Stimulated activated CD4-positive, alpha-beta T cell treated with anti-CD3 and anti-CD28 coated beads, TNF-alpha, amount 100 ng/mL, for 4 hours (primary cell): ENCODE measurements at places on chromosomes 16 and 17.
A peak's percentile ranks its signal among the peaks of the same experiment; 100 is the strongest.

DNA sequence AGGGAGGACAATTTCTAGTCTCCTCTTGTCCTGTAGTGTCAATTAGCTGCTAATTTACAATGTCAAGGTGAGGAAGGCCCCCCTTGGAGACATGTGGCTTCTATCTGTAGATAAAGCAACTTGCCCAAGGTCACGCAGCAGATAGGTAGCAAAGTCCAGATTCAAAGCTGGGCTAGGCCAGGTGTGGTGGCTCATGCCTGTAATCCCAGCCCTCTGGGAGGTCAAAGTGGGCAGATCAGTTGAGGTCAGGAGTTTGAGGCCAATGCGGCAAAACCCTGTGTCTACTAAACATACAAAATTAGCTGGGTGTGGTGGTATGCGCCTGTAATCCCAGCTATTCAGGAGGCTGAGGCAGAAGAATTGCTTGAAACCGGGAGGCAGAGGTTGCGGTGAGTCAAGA is 11.1 kb downstream of the TRPV3 start:
- no peak for DNase-seq

DNA sequence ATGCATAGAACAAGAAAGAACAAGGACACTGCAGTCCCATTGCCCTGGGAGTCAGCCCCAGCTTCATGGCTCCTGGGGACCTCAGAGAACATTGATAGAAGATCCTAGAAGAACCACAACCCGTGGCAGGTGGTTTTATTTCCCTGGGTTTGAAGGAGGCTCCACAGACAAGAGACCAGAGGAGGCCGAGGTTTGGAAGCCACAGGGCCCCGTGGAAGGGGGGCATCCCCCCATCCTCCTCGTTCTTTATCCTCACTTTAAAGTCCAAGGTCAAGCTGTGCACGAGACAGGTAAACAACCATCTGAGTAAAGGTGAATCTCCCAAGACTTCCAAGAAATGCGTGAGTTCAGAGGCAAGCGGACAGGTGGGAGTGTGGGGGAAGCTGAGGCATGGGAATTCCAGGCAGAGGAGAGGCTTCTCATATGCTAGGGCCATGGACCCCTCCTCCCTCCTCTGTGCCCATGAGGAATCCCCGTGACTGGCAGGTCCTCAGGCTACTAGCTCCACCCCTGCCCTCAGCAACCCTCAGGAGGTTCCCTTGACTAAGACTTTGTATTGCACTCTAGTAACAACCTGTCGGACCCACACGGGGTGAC is 849 bp upstream of the SULT1A1 start:
- DNase-seq, result no peak

DNA sequence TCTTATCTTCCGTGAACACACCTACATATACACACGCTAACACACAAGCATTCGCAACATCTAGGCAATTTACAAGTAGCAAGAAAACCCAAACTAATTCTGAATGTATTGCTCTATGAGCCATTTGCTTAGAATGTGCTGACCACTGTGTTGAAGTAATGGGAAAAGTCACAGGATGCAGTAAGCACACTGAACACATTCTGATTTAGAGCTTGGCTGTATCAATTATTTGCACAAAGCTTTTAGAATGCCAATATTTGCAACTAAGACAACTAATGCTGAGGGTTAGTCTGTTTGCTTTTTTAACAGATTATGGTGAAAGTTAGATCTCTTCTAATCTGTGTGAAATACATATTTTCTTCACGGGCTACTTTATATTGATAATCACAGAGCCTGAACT is 179.8 kb upstream of the ELAC2 start:
- no peak for DNase-seq

GRCh38 chr16:78444-79150 is 572 bp downstream of the MPG start:
- no peak for DNase-seq

DNA sequence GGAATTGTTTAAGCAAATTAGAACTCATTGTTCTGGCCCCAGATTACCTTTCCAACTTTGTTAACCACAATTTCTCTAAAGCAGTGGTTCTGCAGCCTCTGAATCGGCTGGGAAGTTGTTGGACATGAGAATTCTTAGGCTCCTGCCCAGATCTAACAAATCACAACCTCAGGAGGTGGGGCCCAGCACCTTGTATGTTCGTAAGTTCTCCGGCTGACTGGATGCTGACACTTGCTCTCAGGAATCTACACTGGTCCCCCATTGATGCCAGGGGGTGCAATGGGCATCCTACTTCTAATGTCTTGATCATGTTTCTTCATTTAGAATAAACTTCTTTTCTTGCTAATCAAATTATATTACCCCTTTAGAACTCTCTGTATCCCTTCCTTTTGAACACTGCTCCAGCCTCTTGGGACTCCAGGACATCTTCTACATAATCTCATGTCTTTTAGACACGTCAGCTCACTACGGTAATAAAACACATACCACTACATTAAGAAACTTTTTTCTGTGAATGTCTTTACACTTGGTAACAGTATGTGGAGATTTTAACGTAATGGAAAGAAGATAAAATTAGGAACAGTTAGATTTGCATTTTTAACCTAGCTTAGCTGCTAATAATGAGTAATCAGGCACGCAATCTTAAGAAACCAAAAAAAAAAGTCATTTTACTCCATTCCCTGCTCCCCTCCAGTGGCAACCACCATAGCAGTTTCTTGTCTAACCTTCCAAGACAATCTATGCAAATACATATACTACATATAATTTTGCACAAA is 143.2 kb downstream of the ITFG1 start:
- no peak for DNase-seq

GRCh38 chr17:2172999-2173398 is 118.1 kb downstream of the HIC1 start:
- no peak for DNase-seq

DNA sequence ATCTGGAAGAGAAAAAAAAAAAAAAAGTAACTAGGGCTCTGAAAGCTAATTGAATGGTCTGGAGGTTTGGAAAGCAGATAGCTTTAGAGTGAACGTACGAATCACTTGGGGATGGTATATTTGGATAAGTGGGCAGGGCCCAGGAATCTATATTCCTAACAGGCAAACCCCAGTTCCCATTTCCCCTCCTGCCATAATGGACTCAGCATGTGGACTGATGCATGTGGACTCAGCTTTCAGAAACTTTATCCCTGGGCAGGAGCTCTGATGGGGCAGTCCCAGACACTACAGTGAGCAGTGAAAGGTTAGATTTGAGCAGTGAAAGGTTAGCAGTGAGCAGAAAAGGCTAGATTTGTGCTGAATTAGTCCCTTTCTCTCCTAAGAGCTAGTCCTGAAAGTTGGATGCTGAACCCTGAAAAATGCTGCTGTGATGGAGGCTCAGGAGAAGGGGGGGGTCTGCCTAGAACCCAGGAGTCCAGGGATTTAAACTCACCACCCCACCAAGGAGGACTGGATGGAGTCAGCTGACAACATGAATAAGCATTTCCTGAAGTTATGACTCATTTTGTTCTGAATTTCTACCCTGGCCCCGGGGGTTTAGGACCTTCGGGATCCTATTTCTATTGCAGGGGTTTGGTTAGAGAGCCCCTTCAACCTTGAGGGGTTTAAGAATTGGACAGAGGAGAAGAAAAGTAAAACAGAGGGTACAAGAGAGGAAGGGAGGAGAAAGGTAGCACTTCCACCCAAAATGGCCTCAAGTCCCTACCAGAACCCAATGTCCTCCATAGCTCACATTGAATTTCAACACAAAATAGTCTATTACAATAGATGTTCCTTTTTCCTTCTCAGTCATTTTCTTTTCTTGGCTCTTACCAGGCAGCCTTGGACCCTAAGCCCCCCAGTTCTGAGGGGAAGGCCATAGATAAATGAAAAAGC is 10.3 kb upstream of the FZD2 start:
- no peak for DNase-seq

DNA sequence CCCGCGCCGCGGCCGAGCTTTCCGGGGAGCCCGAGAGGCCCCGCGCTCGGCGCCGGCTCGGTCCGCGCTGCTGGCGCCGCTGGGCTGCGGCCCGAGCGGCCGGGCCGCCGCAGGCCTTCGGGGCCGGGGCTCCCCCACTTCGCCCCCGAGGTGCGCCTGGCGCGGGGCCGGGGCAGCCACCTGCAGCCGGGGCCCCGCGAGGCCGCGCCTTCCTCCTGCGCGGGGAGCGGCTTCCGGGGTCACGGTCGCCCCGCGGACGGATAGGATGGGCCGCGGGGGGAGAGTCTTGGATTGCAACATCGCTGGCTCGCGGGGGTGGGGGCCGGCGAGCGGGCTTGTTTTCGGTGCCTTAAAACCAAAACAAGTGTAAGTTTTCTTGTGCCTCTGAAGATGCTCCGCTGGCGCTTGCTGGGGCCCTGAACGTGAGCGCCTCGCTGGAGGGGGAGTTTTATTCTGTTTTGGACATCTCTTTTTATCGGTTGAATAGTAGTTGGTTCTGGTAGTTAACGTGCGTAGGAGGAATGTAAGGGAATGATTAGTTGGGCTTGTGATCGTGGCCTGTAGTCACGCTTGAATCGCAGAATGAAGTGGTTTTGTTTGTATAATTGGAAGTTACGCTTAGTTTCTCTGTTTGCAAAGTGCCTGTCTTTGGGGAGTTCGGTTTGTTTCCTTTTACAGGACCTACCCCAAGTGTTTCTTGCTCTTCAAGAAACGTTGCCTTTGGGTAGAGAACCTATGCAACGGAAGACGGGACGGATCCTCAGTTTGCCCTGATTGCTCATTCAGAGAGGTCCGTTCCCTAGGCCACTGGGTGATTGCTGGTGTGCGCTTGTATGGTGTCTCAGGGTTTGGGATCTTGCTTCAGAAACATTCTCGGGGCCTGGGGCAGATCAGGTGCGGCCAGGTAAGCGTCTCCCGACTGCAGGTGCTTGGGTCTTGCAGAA is 724 bp downstream of the UBE2I start:
- DNase-seq, result no peak

DNA sequence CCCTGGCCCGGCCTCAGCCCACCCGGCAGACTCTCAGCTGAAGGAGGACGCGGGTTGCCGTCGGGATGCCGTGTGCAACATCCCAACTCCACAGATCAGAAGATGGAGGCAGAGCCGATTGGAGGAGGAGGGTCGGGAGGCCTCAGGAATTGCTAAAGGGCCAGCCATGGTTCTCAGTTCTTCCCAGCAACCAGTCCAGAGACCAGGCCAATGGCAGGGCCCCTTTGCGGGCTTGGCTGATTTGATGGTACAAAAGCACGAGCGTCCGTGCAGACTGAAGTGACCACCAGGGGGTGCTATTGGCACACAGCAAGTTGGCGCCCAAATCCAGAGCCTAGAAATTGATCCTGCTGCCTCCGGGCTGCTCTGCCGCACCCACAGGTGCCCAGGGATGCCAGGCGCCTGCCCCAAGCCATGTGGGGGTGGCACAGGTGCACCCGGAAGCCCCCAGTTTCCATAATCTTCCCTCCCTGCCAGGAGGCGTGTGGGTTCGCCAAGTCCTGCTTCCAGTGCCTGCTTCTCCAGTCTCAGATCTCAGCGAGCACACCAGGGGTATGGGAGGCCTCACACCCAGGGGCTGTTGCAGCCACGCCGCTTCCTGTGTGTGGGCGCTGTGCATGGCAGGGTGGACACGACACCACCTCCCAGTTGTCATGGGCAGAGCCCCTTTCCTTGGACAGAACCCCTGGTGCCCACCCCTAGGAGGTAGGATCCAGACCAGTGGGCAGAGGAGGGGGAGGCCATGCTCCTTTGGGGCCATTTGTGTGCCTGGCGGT is 7.1 kb upstream of the TEX19 start:
- DNase-seq, result peak; percentile 55

DNA sequence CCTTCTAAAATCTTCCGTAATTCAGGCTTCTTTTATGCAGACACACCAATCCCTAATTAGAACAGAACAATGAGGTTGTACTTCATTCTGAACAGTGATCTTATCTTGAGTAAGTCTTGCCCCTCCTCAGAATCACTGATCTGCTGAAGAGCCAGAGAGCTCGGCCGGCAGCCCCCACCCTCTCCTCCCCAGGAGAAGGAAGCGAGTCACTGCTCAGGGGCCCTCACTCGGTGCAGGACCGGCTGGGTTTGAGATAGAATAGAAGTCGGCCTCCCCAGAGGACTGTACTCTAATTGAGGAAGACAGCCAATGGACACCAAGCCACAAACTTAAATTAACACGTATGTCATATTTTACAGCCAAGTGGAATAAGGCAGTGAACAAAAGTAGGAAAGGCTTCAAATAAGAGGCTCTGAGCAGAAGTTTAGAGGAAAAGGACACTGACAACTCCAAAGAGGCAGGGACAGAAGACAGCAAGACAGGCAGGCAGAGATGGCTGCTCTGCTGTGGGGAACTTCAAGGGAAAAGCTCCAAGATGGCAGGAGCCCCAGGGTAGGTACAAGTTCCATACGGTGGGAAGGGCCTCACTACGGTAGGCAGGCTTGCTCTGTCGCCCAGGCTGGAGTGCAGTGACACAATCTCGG is 18.6 kb downstream of the CREBBP start:
- no peak for DNase-seq
